Cortex of kidney (tissue), 1 donor: ENCODE measurements at places on chromosomes 3 and 15.

DNA sequence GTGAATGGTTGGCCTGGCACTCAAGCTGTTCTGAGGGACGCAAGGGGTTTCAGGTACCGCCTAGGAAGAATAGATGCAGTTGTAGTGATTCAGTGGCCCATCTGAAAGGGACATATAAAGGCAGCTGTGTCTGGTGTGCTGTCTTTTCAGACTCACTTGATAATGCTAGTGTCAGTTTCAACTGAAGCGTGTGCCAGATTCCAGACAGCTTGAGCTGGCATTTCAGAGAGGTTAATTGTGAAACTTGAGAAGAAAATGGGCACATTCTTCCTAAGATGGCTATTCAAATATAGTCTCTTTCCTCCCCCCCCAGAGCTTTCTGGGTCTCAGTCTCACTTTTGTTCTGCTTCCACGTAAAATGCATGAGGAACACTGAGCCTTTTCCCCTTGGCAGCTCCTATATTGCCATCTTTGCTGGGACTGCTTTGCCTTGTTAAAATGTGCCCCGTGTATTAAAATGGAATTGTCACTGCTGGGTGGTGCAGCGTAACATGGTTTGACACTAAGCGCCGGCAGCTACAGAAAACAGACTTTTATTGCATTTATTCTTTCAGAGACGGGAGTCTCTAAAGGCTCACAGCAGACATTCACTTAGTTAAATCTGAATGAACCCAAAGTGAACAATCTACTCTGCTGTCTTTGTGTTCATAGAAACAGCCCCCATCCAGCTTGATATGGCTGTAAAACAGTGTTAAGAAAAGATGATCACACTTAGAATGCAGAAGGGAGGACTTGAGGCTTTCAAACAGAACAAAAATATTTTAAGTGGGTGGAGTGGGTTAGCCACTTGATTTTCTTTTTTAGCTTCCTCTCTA is 478.7 kb downstream of the RBMS3 start:
- no peak for DNase-seq

- no peak for DNase-seq
Observed at GRCh38 chr15:64532521-64533315, 72.3 kb downstream of the ZNF609 start.

DNA sequence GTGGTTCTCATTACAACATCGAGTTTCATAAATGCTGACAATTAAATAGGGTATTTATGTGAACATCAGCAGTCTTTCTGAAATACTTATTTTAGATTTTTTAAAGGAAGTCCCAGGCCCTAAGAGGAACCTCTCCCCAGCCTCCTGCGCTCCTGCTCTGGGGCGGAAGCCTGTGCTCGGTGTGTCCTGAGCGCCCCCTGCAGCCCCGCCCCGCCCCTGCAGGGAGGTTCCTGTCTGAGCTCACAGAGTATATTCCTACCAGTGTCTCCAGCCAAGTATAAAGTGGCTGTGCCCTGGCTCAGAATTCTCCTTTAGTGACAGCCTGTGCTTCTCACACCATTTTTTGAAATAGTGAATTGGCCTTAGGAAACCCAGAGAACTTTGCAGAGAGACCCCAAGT is 567.9 kb downstream of the GOLGA6L6 start:
- no peak for DNase-seq

GRCh38 chr3:46367811-46368210 is 2.9 kb upstream of the CCR5 start:
- no peak for DNase-seq

GRCh38 chr3:50088725-50089608 is at the start of gene RBM5:
RBM5 (plus strand) TSS chr3:50088919; CDS start chr3:50090435, 1,516 bp downstream.
- DNase-seq = peak; percentile 70

DNA sequence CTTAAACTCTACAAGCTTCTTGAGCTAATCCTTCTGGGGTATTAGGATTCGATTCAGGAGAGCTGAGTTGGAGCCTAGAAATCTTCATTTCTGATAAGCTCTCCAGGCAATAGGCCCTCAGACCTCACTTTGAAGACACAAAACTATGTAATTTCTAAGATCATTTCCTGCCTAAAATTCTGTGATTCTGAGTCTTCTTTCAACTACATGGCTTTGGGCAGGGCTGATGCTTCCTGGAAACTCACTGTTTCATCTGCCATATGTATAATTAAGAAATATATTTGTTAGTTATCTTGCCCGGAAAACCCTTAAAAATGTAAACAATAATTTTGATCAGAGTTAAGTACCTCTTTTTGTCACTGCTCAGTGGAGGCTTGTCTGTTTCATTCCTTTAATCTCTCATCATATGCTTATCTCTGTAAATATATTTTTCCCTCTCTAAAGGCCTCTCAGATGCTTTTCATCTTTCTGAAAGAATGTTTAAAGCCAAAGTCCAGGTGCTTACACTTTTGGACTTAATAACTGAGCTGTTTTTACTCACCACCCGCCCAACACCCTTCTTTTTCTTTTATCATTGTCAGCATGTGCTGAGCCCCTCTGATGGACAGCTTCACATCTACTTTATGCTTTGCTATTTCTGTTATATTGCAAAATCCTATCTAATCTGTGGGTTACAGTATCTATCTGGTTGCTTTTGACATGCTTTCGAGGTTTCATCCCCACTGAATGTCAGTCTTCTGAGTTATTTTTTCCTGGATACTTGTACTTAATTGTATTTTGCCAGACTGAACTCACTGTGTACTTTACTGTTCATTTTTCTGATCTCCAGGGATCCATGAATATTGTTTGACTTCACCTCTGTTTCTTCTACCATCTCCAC is 38.2 kb downstream of the FILIP1L start:
- DNase-seq = no peak

DNA sequence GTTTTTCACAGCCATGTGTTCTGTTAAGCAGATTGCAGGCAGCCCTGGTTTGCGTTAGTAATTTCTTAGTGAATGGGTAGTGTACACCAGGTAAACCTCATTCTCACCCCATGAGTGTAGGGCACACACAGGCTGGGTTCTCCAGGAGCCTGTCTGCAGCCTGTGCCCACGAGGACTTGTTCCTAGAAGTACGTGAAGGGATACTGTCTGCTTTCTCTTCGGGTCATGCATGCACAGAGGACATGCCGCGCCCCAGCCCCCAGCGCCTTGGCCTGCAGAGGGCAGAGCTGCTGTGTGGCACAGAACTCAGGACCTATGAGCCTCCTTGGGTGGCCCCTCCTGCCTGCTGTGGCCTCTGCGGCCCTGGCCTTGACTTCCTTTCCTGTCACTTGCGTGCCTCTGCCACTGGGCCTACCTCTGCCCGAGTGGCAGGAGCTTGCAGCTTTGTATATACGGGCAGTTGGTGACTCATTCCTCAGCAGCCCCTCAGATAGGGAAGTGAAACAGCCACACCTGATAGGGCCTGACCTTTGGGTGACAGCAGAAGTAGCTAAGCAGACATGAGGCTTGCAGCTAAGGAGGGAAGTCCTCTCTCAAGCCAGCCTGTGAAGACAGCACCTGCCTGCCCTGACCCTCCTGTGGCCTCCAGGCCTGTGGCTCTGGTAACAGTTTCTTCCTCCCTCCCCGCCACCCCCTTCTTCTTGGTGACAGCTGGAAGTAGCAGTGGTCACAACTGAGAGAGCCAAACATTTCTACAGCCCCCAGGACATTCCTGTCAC is 19.5 kb downstream of the PPCDC start:
- DNase-seq = no peak

DNA sequence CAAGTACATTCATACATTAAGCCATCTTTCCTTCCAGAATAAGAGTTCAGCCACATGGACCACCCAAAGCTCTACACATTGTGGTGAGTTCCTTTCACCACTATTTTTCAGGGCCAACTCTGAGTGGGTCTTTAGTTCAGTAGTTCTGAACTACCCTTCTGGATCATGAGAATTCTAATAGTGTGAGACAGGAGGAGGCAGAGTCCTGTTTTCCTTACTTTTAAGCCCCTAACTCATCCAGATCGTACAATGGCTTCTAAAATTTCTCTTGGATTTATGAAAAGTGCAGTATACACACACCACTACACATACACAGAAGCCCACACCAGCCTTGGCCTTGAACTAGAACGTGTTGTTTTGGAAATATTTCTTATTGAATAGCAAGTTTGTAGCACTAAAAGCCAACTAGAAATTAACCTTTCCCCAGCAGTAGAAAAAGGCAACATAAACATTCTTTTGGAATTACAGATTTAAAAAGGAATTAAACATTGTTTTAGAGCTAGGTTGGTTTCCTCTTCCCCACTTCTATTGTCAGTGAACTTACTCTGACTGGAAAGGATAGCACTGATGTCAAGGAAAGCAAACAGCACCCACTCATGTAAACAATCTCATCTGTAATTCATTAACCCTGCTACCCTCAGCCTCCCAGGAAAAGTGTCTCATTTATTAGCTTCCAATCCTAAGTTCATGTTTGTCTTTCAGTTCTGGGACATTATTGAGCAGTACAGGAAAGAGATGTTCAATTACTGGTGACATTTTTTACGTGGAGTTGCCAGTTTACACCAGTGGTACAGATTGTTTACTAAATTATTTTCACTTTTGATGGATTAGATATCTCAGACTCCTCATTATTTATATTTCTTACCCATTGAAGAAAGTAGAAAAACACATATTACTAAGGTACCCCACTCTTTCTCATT is 95.7 kb upstream of the AGTR1 start:
- no peak for DNase-seq

DNA sequence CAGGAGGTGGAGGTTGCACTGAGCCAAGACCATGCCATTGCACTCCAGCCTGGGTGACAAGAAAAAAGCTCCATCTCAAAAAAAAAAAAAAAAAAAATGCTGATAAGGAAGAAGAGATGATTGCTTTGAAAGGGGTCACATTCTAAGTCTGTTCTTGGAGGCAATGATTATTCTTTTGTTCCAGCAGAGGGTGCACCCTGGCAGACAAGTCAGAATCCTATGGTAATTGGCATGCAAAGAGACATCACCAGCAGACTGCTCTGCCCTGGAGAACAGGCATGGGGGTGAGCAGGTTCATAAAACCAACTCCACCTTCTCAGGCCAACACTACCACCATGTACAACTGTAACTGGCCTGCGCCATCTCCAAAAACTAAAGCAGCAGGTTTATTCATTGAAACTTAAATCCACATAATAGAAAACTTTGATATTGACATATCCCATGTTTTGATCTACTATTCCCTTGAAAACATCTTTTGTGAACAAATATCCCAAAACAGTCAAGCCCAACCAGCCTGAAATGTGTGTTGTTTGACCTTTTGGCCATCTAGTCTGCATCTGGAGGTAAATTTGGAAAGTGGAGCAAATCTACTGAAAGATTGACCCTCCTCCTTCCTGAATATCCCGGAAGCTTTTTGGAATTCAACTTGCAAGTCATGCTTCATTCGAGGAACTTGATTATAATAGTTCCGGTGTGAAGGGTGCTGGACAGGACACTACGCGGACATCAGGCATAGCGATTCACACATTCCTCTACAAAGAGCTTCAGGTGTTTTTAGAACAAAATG is 100.3 kb downstream of the MECOM start:
- DNase-seq = no peak

GRCh38 chr3:9552252-9552999 is 1.2 kb downstream of the LHFPL4 start:
- DNase-seq = no peak

- no peak for DNase-seq
Observed at GRCh38 chr3:133856316-133856715, 39.4 kb downstream of the RAB6B start.

- no peak for DNase-seq
Observed at GRCh38 chr3:170256597-170256996, 34.4 kb downstream of the PRKCI start.

DNA sequence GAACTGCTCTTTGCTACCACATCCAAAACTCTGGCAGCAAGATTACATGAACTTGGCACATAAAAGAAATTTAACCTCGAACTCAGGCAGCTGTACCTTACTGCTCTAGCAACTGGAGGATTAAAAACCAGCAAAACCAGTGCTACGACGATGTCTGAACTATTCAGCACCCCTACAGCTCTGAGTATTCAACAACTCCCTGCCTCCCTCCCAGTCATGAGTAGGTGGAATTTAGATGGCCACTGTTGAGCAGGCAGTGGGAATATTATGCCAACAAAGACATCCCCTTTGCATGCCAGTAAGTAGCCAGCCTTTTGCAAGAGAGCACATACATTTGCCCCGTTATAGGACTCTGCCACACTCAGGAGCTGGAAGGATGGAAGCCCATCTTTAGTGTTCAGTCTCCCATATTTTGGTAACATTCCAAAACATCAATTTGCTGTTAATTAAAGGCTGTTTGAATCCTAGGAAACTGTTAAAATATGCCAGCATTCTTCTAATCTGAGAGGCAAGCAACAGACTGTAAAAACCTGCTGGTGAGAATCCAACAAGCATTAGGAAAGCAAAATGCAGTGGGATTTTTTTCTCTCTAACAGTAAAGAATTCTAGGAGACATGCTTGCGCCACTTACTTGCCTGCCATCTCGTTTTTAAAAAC is 85.4 kb downstream of the ZNF385D start:
- no peak for DNase-seq

DNA sequence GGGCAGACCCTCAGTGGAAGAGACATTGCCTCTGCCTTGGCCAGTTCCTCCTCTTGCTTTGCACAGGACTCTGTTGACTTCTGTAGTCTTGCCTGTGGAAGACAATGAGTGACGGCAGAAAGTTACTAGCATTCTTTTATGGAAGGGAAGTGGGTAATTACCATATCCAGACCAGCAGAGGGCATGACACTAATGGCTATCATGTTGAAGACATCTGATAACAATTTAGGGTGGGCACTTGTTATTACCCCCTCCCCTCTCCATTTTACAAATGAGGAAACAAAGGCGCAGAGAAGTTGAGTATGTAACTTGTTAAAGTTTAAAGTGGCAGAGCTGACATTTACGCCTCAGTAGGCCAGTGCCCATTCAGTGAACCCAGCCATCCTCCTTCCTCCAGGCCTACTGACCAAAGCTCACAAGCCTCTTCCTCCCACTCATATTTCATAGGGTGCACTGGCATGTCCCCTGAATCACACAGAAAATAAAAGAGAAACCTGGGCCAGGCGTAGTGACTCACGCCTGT is 48.2 kb upstream of the FMN1 start:
- no peak for DNase-seq

DNA sequence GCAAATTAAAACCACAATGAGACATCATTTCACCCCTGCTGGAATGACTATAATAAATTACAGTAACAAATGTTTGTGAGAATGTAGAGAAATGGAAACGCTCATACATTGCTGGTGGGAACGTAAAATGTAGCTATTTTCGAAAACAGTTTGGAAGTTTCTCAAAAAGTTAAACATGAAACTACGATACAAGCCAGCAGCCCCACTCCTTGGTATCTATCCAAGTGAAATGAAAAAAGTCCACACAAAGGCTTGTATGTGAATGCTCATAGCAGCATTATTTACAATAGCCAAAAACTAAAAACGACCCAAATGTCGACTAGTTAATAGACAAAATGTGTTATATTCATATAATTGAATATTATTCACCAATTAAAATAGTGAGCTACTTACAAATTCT is 22.9 kb upstream of the CFAP20DC start:
- no peak for DNase-seq

- DNase-seq = no peak
Observed at GRCh38 chr15:63531586-63531985, 27.2 kb downstream of the USP3 start.

GRCh38 chr15:50350621-50351020 is 4.4 kb downstream of the GABPB1 start:
- DNase-seq = no peak
